ELF-1 (cell line): ENCODE measurements at places on chromosomes 7 and 10.
A peak's percentile ranks its signal among the peaks of the same experiment; 100 is the strongest.

DNA sequence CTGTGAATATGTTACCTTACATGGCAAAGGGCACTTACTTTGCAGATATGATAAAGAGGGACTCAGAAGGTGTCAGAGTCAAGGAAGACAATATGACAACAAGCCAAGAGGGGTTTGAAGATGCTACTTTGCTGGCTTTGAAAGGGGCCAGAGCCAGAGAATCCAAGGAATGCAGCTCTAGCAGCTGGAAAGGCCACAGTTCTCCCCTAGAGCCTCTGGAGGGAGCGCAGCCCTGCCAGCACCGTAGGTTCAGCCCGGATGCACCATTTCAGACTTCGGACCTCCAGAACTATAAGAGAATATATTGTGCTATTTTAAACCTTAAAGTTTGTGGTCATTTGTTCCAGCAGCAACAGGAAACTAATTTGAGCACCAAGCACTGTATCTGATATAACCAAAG, 32.9 kb upstream of the WDR11 start:
- DNase-seq: peak; percentile 63

GRCh38 chr10:43256531-43257346, 10.1 kb downstream of the RASGEF1A start:
- no peak for DNase-seq

GRCh38 chr10:64115908-64116643, 594.9 kb downstream of the REEP3 start:
- DNase-seq: peak; percentile 50

DNA sequence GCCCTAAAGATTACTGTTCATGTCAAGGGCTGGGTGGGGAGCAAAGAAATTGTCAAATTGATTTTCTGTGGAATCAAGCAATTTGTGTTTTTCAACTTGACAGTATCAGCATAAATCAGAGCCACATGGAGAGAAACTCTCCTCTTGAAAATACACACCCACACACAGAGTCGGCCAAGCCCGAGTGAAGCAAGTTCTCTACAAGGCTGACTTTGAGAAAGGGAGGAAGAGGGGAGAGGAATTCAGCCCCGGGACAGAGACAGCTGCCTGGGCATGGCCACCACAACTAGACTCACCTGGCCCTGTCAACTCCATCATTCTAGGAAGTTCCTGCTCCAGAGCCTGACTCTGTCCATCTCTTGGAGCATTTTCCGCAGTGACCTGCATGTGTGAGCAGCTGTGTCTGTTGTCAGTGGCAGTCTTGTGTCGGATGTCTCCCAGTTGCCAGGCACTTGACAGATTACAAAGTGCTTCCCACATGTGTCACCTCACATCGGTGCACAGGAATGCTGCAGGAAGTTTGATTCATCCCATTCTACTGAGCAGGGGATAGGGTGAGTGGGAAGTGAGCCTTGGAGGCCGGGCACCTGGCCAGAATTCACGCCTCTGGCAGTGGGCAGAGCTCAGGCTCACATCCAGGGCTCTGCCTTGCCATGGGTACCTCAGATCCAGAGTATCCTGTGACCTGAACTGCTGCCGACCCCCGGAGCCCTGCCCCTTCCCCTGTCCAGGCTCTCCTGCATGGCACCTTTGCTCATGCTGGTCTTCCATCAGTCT, 37.9 kb downstream of the ADAM12 start:
- DNase-seq: no peak

- DNase-seq: no peak
Observed at GRCh38 chr7:130473289-130473688, 18.6 kb upstream of the MEST start.

GRCh38 chr10:128727114-128727513, 600.9 kb upstream of the MKI67 start:
- DNase-seq: peak; percentile 14

- DNase-seq: no peak
Observed at GRCh38 chr10:43361547-43362190, 9.8 kb upstream of the FXYD4 start.

DNA sequence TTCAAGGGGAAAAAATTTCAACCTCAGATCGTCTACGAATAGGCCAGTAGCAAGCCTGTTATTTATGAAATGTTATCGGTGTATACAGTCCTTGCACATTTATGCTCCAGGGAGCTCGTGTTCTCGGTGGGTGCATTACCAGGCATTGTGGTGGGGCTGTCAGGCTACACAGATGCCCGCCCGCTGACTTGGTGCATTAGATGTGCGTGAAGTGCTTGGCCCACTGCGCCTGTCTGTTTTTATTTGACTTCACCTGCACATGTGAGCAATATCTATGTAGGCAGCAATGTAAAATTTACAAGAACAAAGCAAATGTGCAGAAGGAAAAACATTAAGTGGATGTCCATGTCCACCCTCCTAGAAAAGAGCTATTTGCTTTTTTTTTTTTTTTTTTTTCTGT, 2.8 kb downstream of the FOXK1 start:
- no peak for DNase-seq
